Karpas-422 (cell line): ENCODE measurements at places on chromosomes 1 and 21. TPM values are rescaled to one million over a fixed set of nuclear protein-coding genes. Genes with fewer than 3 reads are reported as not detected.

The BARHL2 gene
- not detected in 2 replicates for total RNA-seq

The PRRX1 gene
- total RNA-seq: not detected in 2 replicates

- H3K27ac ChIP-seq: peak overlapping the region; percentile 99
- no peaks in the 10 kb centered on the region for H3K27me3 ChIP-seq
- peaks cover 100% of the 10 kb centered on the region for H3K4me1 ChIP-seq
- DNase-seq: peak; percentile 79
These were observed 7.4 kb downstream of the MEF2D start for GRCh38 chr1:156493154-156493631.

GRCh38 chr21:15775981-15776380 is 46.2 kb downstream of the USP25 start:
- H3K36me3 ChIP-seq: peaks cover 31% of the 10 kb centered on the region
- no peaks in the 10 kb centered on the region for H3K27me3 ChIP-seq
- DNase-seq: no peak
- H3K4me1 ChIP-seq: no peaks in the 10 kb centered on the region

- peaks cover 24% of the 10 kb centered on the region for H3K4me1 ChIP-seq
- H3K4me3 ChIP-seq: peak overlapping the region; percentile 19; the same call in 1 of the 2 replicates
- H3K27me3 ChIP-seq: no peaks in the 10 kb centered on the region
- no peak overlapping the region for H3K27ac ChIP-seq
- H3K36me3 ChIP-seq: no peaks in the 10 kb centered on the region
- peak; percentile 56 for DNase-seq
These were observed 297.0 kb downstream of the HHAT start for GRCh38 chr1:210625715-210626114.

DNA sequence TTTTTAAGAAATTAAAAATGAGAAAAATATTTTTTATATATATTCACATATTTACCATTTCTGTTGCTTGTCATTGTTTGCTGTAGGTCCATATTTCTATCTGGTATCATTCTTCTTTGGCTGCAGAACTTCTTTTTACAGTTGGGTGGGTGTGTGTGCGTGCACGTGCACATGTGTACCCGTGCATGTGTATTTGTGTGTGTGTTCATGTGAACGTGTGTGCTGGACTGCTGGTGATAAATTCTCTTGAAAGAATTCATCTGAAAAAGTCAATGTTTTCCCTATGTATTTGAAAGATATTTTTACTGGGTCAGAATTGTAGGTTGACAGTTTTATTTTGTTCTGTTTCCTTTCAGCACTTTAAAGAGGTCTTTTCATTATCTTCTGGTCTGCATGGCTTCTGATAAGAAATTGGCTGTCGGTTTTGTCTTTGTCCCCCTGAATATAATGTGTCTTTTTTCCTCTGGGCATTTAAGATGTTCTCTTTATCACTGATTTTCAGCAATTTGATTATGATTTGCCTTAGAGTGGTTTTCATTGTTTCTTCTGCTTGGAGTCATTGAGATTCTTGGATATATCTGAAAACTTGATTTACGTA is 34.5 kb upstream of the DPH5 start:
- H3K36me3 ChIP-seq: no peaks in the 10 kb centered on the region
- no peak overlapping the region for H3K4me3 ChIP-seq
- H3K4me1 ChIP-seq: no peaks in the 10 kb centered on the region
